ENCODE measurements at places on chromosomes 13 and 19. TPM values are rescaled to one million over a fixed set of nuclear protein-coding genes. Genes with fewer than 3 reads are reported as not detected.
A peak's percentile ranks its signal among the peaks of the same experiment; 100 is the strongest.

Gene MADCAM1
- total RNA-seq = 0.25 TPM

Gene FARP1
- total RNA-seq = 0.61 TPM

Gene CKM
- not detected for total RNA-seq

Gene IFNL2
- total RNA-seq = not detected

Gene PGLYRP2
- total RNA-seq = 0.29 TPM

Gene PHF11
- 57.2 TPM for total RNA-seq

Gene ERICH4
- total RNA-seq = not detected

Gene ZNF560
- total RNA-seq = not detected

Gene DNAJC15
- 5.4 TPM for total RNA-seq

Gene CFAP97D2
- not detected for total RNA-seq

Gene RINL
- total RNA-seq = 105 TPM

Gene COL4A1
- total RNA-seq = not detected

Gene NKG7
- 63.9 TPM for total RNA-seq

Gene KLK7
- total RNA-seq = not detected

Gene CD79A
- 3.3 TPM for total RNA-seq

GRCh38 chr13:113828282-113828825, 35.5 kb downstream of the GAS6 start:
- DNase-seq = no peak

DNA sequence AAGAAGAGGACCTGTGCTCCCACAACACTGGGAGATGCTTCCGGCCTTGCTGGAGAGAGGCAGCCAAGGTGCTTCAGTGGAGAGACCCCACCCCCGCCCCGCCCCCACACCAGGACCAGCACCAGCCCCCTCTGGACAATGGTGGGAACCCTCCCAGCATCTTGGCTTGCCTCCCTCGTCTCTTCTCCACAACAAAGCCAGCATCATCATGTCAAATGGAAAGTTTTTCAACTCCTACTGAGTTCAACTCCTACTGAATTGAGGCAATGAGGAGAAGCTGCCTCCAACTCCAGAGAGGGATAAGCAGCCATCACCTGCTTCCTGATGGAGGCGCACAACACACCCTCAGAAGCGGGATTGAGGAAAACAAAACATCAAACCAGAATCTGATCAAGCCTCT, 12.8 kb downstream of the DEDD2 start:
- no peak for DNase-seq

GRCh38 chr19:52200044-52200443, 10.2 kb downstream of the PPP2R1A start:
- DNase-seq = no peak

- DNase-seq = no peak
Observed at GRCh38 chr13:69094485-69094884, 1013.1 kb upstream of the ATXN8OS start.

GRCh38 chr19:38616265-38616664, 1.5 kb downstream of the MAP4K1 start:
- no peak for DNase-seq

- no peak for DNase-seq
Observed at GRCh38 chr19:32253683-32254508, 91.5 kb upstream of the ZNF507 start.

DNA sequence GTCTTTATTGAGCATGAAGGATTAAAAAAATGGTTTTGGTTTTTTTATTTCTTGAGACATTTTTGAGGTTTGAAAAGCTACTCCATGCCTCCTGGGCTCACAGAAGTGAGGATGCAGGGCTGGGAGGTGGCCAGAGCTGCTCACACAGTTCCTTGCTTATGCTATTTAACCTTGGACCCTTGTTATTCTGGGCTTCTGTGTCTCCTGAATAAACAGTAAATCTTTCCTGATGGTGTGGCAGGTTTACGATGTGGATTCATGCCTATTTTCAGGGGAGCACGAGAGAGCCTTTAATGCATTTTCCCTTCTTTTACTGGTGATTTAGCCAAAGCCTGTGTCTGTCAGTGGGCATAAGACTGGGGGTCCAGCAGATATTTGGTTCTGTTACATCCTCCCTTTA, 34.3 kb upstream of the PCDH8 start:
- no peak for DNase-seq

- no peak for DNase-seq
Observed at GRCh38 chr19:1105008-1105872, 1.4 kb downstream of the GPX4 start.

- DNase-seq = no peak
Observed at GRCh38 chr13:75721307-75721706, 85.2 kb downstream of the LMO7 start.

- DNase-seq = peak; percentile 42
Observed at GRCh38 chr19:45607071-45608029, 5.3 kb upstream of the GPR4 start.

DNA sequence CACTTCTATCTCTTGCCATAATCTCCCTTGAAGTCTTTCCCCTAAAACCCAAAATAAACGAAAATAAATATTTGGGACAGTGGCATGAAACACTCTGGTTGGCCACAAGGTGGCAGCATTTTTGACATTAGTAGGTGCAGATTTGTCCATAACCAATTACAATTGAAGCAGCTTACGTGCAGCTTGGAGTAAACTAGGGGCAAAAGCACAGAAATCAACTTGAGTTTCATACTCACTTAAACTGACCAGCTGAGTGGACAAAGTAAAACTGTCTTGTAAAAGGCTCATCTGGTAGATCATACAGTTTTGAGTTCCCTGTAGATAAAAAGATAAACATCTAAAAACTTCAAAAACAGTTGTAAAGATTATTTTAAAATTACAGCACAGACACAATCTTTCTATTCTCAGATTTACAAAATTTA, 18.8 kb downstream of the PDCD5 start:
- no peak for DNase-seq

DNA sequence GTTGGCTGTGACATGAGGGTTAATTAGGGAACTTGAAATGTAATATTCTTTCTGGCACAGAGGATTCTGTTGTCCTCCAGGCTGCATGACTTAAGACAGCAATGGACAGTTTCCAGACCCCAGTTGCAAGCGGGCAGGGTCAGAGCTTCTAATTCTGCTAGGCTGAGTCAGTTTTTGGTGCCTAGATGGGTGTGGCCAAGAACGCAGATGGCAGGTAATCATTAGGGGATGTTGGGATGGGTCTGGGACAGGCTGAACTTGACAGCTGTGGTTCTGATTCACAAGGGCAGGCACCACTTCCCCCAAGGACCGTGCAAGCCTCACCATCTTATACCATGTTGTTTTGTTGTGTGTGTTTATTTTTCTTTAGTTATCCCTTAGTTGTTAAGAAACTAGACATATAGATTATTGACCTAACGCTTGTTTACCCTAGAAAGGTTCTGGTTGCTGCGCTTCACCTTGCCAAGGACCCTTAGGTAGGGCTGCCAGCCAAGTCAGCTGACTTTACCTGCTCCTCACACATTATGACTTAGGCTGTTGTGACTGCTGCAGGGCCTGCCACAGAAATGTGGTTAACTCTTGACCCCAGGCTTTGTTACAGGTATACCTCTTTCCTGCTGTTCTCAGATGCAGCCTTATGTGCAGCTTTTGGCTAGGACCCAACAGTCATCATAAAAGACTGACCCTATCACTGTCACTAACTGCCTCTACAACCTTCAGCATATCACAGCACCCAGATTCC, 117.7 kb upstream of the KLF12 start:
- DNase-seq = no peak

- DNase-seq = no peak
Observed at GRCh38 chr13:88136098-88136790, 465.1 kb downstream of the SLITRK5 start.

- no peak for DNase-seq
Observed at GRCh38 chr13:51906581-51906980, 44.8 kb downstream of the CCDC70 start.

DNA sequence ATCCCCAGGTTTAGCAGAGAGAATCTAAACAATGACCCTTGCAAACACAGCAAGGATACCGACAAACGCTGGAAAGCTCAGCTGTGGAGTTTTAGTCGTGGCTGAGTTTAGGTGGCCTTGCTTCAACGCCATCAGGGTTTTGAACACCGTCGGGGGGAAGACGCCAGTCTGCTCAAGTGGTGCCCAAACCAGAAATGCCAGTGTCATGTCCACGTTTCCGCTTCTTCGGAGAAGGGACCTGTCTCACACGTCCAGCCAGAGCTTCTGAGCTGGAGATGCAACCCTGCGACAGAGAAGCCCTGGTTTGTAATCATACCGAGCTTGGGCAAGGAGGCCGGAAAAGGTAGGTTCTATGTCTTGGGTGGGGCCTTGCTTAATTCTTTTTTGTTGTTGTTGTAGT, 42.6 kb upstream of the ATP11A start:
- no peak for DNase-seq

DNA sequence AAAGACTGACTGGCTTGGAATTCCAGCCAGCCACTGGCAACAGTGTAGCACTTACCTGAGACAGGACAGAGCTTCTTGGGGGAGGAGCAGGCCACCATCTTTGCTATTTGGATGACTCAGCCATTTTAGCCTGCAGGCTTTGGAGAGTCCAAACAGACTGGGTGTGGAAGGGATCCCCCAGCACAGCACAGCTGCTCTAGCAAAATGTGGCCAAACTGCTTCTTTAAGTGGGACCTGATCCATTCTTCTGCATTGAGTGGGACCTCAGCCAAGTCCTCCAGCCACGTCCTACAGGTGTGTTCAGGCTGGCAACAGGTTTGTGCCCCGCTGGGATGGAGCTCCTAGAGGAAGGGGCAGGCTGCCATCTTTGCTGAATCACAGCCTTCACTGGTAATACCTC, 80.0 kb downstream of the NDFIP2 start:
- DNase-seq = no peak

DNA sequence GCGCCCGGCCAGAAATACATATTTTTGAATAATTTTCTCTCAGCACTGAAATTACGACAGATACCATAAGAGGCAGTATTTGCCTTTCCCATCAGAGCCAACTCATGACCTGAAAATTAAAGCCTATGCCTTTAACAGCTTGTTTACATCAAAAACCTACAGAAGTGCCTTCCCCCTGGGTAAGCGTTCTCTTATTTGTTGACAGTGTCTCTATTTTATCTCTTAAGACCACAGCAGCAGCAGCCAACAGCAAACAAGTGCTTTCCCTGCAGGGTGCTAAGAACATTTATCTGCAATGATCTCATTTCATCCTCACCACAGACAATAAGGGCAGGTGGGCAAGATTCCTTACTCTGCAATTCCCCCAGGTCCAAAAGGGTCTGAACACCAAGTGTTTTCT, 6.0 kb downstream of the AKAP8L start:
- no peak for DNase-seq

GRCh38 chr13:107043021-107043956, 475.4 kb upstream of the ARGLU1 start:
- no peak for DNase-seq

DNA sequence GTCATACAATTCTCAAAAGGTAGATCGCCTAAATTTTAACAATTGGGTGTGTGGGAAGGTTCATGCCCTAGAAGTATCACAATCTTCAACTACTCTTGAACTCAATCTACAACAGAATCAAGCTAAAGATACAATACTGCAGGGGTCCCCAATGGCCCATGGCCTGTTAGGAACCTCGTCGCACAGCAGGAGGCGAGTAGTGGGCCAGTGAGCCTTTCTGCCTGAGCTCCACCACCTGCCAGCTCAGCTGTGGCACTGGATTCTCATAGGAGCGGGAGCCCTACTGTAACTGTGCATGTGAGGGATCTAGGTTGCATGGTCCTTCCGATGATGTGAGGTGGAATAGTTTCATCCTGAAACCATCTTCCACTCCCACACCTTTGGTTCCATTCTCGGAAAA, 230.6 kb downstream of the KLF12 start:
- no peak for DNase-seq

- DNase-seq = peak; percentile 12
Observed at GRCh38 chr19:31054430-31054829, 294.8 kb downstream of the TSHZ3 start.

DNA sequence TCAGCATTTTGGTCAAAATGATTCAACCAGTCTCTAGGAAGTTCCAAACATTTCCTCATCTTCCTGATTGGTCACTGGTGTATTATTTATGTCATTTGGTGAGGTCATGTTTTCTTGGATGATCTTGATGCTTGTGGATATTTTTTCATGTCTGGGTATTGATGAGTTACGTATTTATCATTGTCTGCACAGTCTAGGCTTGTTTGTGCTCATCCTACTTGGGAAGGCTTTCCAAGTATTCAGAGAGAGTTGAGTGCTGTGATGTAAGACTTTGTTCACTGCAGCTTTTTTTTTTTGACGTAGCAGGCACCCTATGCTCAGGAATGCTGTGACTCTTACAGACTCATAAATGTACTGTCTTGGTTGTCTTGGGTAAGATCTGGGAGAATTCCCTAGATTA, 509.5 kb downstream of the SLITRK1 start:
- DNase-seq = no peak

GRCh38 chr19:2529473-2529918, 53.6 kb downstream of the GADD45B start:
- DNase-seq = no peak

- no peak for DNase-seq
Observed at GRCh38 chr19:10899151-10899653, 27.8 kb downstream of the CARM1 start.

GRCh38 chr19:38506723-38507550, 73.4 kb downstream of the RYR1 start:
- peak; percentile 61 for DNase-seq

DNA sequence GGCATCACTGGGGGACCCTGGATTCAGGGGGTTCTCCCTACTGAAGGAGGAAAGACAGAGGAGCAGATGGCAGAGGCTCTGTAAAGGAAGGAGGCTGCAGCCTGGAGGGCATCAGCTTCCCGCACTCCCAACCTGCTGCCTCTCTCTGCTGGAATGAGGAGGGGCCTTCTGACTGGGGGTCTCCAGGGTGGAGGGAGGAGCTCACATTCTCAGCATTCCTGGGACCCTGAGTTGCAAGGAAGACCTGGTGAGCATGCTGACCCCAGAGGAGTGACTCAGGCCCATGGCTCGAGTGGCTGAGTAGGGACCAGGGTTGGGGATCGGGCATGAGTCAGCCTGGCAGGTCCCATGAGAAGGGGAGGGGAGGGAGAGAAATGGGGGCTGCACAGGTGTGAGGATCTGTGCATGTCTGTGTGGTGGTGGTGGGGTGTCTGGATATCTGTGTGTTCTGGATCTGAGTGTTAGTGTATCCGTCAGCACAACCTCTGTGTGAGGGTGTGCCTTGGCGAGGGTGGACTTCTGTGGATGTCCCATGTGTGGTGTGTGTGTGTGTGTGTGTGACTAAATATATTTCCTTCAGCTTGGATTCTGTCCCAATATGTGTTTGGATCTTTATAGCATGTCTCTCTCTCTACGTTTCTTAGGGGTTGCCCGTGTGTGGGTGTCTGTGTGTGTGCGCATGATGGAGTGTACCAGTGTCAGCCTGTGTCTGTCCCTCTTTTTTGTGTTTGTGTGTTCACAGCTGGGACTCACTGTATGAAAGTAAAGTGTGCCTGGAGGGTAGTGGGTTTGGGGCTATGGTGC, 4.6 kb downstream of the AXL start:
- no peak for DNase-seq
